ENCODE measurements at places on chromosomes 4 and X. TPM values are rescaled to one million over a fixed set of nuclear protein-coding genes. Genes with fewer than 3 reads are reported as not detected.

GRCh38 chrX:10952619-10953018 is 158.5 kb upstream of the HCCS start:
- no peak for DNase-seq

GRCh38 chr4:151721466-151721865 is 39.3 kb downstream of the GATB start:
- no peak for DNase-seq

HPSE gene
- total RNA-seq, result 7.0 TPM

- no peak for DNase-seq
These were observed 17.9 kb upstream of the ADRA2C start for GRCh38 chr4:3748136-3748898.

DNA sequence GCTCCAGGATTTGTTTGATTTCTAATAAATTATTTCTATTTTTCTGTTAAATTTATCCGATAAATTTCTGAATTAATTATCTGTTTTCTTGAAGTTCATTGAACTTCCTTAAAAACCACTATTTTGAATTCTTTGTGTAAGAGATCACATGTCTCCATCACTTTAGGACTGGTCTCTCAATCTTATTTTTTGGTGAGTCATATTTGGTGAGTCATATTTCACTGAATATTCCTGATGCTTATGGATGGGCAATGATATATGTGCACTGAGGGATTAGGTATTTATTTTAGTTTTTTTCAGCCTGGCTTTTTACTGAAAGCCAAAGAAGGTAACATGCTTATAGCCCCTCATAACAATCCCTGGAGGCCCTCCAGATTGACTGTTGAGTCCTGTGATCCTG is 48.5 kb upstream of the IL15 start:
- no peak for DNase-seq

DNA sequence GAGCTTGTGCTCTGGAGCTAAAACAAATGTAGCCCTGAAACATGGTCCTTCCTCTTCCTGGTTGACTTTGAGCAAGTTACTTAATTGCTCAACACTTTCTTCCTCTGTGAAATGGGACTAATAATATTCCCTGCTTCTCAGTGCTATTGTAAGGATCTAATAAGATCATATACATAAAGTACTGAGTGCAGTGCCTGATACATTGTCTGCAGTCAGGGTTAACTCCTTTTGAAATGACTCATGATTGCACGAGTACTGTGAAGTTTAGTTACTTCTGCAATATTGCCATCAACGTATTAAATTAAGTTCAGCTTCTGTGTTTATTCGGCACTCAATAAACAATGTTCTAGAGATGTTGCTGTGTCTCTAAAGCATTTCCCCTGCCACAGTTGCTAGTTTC is 91.8 kb upstream of the HPRT1 start:
- no peak for DNase-seq

SNCA gene
- 124 TPM for total RNA-seq

DUX4 gene
- not detected for total RNA-seq

- no peak for DNase-seq
These were observed 184.1 kb downstream of the DCHS2 start for GRCh38 chr4:154307451-154307850.

GRCh38 chr4:68917016-68917415 is 34.6 kb downstream of the UGT2A3 start:
- no peak for DNase-seq

DNA sequence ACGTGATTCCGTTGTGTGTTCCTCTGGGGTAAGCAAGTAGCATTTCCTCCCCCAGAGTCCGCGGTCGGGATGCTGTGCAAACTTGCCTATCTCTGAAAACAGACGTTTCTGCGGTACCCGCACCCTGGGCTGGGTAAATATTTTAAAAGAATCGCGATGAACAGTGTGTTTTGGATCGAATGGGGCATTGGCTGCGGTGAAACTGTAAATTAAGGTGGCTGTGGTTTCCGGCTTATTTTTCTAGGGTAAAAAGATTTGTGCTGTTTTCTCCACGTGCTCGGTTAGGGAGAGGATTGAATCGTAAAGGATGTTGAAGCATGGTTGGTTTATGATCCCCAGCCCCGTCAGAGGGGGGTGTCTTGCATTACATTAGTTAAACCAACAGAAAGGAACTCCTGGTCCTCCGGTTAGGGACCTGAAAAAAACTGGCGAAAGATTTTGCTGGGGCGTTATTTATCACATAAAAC is 1.2 kb downstream of the HHIP start:
- peak; percentile 57 for DNase-seq

GRCh38 chr4:185546335-185546734 is 11.0 kb upstream of the PDLIM3 start:
- DNase-seq, result no peak

- no peak for DNase-seq
These were observed 71.6 kb upstream of the TET2 start for GRCh38 chr4:105075045-105075444.
